Calu3 (cell line): ENCODE measurements at places on chromosomes 5 and 9. TPM values are rescaled to one million over a fixed set of nuclear protein-coding genes. Genes with fewer than 3 reads are reported as not detected.

- no peak for DNase-seq
Measured at GRCh38 chr5:131710391-131710790, 75.4 kb upstream of the RAPGEF6 start.

Gene PRDM9
- not detected in 2 replicates for total RNA-seq

- no peak for DNase-seq
Measured at GRCh38 chr5:3429962-3430361, 165.7 kb upstream of the IRX1 start.

DNA sequence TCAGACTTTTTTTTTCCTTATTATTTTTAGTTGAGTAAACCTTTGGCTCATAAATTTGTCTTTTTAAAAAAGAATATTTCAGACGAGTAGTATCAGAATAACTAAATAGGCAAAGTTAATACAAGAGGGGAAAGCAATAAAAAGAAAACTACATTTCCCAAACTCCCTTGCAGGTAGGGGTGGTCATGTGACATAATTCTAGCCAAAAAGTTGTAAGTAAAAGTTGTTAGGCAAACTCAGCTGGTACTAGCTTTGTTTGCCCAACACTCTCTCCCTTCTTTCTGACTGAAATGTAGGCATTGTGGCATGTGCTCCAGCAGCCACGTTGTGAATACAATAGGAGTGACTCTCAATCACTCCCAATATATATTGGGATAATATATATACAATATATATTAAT, 20.9 kb downstream of the GIN1 start:
- no peak for DNase-seq

DNA sequence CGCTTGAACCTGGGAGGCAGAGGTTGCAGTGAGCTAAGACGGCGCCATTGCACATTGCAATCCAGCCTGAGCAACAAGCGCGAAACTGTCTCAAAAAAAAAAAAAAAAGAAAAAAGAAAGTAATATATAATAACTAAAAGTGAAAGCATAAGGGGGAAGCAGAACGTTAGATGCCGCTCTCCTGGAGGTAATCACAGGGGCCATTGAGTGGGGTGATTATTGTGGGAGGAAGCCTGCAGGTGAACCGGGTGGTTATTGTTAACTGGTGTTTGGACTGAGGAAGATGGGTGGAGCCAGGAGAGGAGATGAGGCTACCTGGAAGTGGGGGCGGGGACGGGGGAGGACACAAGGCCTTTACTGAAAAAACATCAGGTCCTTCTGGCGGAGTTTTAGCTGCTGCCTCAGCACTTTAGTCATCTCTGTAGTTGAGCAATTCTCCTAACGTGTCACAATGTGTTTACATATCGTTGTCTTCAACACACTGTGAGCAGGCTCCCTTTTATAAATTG, 5.3 kb upstream of the TJP2 start:
- DNase-seq: no peak

Gene MRPL41
- 27.6 and 31.1 TPM in 2 replicates for total RNA-seq

Gene PTGS1
- 0.66 and 0.71 TPM in 2 replicates for total RNA-seq

Gene SLC6A7
- not detected in 2 replicates for total RNA-seq

Gene PCDHA13
- total RNA-seq: 2.0 and 2.3 TPM in 2 replicates

Gene DOCK2
- not detected in 2 replicates for total RNA-seq

GRCh38 chr5:172773481-172774469, 2.8 kb upstream of the DUSP1 start:
- no peak for DNase-seq

- DNase-seq: no peak
Measured at GRCh38 chr5:1660001-1660400, 136.2 kb upstream of the LPCAT1 start.

GRCh38 chr9:136532799-136533774, 12.8 kb downstream of the NOTCH1 start:
- DNase-seq: no peak

Gene TTC16
- total RNA-seq: not detected in 2 replicates

Gene INSL6
- total RNA-seq: not detected in 2 replicates

GRCh38 chr5:114097570-114097969, 264.3 kb upstream of the KCNN2 start:
- no peak for DNase-seq
